NCI-H187 (cell line): ENCODE measurements at places on chromosomes 7 and 10.

DNA sequence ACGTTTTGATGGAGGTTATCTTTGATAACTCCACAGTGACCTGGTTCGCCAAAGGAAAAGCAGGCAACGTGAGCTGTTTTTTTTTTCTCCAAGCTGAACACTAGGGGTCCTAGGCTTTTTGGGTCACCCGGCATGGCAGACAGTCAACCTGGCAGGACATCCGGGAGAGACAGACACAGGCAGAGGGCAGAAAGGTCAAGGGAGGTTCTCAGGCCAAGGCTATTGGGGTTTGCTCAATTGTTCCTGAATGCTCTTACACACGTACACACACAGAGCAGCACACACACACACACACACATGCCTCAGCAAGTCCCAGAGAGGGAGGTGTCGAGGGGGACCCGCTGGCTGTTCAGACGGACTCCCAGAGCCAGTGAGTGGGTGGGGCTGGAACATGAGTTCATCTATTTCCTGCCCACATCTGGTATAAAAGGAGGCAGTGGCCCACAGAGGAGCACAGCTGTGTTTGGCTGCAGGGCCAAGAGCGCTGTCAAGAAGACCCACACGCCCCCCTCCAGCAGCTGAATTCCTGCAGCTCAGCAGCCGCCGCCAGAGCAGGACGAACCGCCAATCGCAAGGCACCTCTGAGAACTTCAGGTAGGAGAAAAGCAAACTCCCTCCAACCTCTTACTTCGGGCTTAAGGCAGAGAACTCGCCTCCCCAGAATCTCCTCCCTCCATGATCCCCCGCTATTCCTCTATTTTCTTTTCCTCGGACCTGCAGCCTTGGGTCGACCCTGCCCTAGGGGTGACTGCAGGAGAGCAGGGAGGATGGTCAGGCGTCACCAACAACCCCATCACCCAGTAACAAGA, at the start of gene SERPINE1:
TSS of gene SERPINE1 (plus strand) at position 454 of the 809 bp plus-strand sequence. CDS start 1,290 bp downstream, outside the sequence.
- no peak for DNase-seq

DNA sequence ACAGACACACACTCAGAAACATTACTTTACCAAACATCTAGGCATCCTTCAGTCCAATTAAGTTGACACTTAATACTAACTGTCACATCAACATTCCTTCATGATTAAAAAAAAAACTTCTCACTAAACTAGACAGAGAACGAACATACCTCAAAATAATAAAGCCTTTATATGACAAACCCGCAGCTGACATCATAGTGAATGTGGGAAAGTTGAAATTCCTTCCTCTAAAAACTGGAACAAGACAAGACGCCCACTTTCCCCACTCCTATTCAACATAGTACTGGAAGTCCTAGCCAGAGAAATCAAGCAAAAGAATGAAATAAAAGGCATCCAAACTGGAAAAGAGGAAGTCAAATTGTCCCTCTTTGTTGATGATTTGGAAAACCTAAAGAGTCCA, 96.9 kb upstream of the PPP1R9A start:
- DNase-seq = no peak

DNA sequence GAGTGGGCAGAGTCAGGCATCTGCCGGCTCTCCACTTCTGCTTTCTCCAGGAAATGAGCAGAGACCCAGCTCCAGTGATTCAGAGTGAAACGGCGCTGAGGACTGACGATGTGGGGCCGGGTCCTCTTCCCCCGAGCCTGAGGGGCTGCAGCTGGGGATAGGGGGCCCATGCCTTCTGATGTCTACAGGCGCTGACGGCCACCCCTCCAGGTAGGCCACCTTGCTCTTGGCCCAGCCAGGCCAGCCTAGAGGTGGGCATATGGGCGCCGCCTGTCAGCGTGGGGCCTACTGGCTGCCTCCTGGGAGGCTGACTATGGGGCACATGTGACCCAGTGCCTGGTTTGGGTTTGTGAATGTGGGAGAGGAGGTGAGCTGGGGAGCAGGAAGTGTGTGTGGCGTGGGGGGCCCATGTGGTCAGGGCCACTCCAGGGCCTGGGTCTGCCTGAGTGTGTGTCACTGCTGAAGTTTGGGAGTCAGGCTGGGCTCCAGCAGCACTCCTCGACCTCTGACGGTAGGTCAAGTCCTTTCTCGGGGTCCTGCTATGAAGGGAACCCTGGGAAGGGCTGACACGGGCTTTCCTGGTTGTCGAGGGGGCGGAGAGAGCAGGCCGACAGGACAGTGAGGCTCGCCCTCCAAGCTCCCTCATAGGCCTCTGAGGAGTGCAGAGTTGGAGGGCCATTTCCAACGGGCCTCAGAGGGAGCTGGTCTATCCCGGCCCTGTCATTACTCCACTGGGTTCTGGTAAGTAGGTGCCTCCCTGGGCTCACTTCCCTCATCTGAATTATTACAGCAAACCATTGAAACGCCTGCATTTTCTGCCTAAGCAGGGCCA, at the start of gene WDFY4:
TSS of gene WDFY4 (plus strand) at position 82 of the 832 bp plus-strand sequence. CDS start 24,860 bp downstream, outside the sequence.
- no peak for DNase-seq

DNA sequence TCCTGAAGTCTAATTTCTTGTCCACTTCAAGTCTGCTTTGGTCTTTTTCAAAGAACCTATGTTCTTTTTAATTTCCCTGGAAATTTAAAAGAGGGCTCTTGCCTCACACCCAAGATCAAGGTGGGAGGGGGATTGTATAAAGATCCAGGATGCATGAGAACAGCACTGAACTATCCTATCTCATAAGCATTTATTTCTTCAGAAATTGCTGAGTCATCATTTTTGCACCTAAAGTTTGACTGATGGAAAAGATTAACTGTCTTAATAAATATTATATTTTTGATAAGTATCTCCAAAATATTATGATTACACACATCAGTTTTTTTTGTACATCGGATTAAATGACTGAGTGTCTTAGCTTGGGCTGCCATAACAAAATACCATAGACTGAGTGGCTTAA, 90.5 kb downstream of the RPS24 start:
- no peak for DNase-seq

DNA sequence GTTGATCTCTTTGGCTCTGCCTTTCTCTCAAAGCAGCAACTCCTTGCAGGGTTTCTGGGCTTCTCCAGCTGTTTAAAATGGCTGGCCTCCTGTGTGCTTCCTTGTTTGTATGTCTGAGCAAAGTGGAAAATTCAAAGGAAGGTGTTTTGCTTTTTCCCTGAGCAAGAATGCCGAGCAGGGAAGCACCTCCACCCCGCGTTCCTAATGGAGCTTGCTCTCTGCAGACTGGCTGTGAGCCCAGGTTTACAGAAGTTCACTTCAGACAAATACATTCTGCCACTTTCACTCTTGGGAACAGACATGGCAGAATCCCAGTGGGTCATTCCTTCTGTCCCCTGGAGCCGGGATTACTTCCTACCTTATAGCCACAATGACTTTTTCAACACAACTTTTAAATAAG, 181.8 kb upstream of the AGK start:
- DNase-seq = no peak

DNA sequence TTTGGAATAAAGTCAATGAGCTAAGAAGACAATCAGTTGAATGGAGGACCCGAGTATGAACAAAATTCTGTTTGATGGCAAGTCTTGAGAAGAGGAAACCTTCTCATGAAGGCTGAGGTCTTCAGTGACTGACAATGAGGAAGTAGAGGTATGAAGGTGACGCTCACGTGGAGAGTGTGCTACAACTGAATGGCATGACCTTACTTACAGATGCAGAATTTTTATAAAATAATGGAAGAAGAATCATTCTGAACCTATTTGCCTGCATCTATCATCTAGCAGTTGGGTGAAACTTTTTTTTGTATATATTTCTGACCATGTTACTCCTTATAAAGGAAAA, 19.4 kb upstream of the SP4 start:
- no peak for DNase-seq

- no peak for DNase-seq
These were observed 497.3 kb downstream of the INHBA start for GRCh38 chr7:41205600-41205999.

DNA sequence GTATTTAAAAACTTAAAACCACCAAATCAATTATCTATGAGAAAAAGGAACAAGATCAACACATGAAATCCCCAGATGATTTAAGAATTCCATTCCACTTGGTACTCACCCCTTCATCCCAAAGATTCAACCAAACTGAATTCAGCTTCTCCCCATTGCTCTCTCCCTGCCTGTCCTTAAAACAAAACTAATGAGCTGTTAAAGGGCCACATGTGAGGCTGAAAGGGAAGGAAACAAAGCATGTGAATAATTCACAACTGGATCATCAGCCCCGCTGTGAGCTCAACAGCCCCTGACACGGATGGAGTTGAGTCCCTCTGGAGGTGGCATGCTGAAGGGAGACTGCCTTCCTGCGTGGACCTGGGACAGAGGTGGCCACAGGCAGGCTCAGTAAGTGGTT, 32.9 kb downstream of the VOPP1 start:
- no peak for DNase-seq

DNA sequence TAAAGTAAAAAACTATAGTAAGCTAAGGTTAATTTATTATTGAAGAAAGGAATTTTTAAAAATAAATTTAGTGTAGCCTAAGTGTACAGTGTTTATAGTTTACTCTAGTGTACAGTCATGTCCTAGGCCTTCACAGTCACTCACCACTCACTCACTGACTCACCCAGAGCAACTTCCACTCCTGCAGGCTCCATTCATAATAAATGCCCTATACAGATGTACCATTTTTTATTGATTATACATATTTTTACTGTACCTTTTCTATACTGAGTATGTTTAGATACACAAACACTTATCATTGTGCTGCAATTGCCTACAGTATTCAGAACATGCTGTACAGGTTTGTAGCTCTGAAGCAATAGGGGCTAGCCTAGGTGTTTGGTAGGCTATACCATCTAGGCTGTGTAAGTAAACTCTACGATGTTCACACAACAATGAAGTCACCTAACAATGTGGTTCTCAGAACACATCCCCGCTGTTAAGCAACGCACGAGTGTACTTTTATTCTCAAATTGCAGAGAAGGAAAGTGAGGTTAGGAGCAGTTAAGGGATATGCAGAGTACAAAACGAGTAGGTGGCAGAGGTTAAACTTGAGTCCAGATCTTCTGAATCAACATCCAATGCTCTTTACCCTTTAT, 38.9 kb upstream of the PLCE1 start:
- no peak for DNase-seq
